ENCODE measurements at places on chromosomes 3 and 15.
A peak's percentile ranks its signal among the peaks of the same experiment; 100 is the strongest.

DNA sequence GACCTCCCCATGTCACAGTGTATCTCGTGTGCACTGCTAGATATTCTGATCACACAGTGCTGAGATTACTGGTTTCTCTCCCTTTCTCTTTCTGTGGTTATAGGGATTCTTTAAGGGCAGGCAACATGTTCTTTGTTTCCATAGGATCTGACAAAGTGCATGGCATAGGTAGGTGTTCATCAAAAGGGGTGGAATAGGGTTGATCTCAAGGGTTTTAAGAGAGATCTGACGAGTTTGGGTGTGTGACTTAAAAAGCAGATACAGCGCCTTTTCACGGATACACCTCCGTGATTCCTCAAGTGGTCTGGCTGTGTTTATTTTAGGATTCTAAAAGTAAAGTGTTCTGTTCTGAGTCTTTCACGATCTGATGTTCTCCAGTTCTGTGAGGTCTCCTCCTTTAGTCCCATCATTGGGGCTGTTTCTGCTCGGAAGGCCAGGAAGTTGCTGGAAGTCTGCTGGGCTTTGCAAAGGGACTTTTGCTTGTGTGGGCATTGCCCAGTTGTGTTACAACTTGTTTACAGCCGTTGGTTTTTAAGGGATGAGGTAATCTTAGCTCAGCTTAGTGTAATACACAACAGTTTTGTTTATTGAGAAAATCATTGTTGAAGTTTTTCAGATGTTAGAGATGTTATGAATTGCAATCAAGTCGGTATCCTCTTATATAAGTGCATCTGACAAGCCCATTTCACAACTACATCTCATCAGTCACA is 34.8 kb downstream of the IGF1R start:
- no peak for DNase-seq

GRCh38 chr3:48820612-48821324 is 26.9 kb downstream of the PRKAR2A start:
- peak; percentile 9 for DNase-seq

- no peak for DNase-seq
Measured at GRCh38 chr3:18572809-18573208, 147.7 kb upstream of the SATB1 start.

GRCh38 chr3:37174532-37175126 is at the start of gene LRRFIP2:
TSS of gene LRRFIP2 (minus strand) at chr3:37174582. CDS start at chr3:37148983, 25,599 bp downstream.
- DNase-seq: no peak

DNA sequence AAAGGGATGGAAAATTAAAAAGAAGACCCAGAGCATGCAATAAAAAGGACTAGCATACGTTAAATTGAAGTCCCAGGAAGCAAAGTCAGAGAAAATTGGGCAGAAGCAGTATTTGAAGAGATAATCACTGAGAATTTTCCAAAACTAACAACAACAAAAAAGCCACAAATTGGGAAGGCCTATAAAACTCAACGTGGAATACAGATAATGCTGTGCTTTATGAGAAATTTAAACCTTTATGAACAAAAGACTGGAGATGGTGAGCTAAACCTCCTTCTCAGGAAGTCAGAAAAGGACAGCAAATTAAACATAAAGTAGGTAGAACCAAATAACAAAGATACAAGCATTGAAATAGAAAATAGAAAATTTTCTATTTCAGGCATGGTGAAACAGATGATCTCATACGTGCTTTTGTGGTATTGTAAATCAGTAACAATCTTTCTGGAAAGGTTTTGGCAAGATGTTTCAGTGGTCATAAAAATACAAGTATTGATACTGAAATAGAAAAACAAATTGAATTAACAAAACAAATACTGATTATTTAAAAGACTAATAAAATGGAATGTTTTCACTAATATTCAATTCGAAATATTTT is 55.6 kb downstream of the LYSMD4 start:
- no peak for DNase-seq

GRCh38 chr3:9837701-9838582 is 5.9 kb downstream of the RPUSD3 start:
- no peak for DNase-seq

DNA sequence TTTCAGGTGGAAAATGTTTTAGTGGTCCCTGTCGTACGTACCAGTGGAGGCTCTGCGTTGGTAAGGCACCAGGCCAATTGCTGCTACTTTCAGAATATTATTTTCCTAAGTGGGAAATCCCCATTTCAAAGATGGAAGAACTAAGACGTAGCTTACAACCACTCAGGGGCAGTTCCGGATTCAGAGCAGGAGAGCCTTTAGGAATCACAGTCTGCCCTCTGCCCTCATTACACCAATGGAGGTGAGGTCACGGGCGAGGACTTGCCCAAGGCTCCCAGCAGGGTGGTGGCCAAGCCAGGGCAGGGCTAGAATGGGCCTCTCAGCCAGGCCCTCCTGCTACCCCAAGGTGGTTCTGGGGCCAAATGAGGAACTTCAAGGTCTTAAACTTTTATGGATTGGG is 72.6 kb downstream of the RASGRF1 start:
- no peak for DNase-seq

- DNase-seq: no peak
Measured at GRCh38 chr3:111601810-111602209, 6.7 kb upstream of the ZBED2 start.

GRCh38 chr3:47007001-47007400 is 27.5 kb downstream of the NBEAL2 start:
- DNase-seq: no peak

DNA sequence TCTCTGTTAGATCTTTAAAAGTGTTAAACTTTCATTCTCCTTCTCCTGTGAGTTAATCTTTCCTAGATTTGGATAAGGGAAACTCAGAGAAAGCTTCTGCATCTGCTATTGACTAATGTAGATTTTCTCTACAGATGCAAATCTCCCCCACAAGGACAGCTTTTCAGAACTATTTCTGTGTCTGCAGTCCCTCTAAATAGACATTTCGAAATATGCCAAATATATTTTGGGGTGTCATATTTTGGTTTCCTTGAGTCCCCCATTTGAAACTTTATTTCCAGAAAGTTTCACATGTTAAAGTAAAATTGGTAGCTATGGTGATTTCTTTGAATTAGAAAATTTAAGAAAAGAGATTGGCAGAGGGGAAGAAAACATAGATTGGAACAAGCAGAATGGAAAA is 852.3 kb upstream of the ALCAM start:
- no peak for DNase-seq

- no peak for DNase-seq
Measured at GRCh38 chr15:83927704-83928391, 273.9 kb downstream of the ADAMTSL3 start.

DNA sequence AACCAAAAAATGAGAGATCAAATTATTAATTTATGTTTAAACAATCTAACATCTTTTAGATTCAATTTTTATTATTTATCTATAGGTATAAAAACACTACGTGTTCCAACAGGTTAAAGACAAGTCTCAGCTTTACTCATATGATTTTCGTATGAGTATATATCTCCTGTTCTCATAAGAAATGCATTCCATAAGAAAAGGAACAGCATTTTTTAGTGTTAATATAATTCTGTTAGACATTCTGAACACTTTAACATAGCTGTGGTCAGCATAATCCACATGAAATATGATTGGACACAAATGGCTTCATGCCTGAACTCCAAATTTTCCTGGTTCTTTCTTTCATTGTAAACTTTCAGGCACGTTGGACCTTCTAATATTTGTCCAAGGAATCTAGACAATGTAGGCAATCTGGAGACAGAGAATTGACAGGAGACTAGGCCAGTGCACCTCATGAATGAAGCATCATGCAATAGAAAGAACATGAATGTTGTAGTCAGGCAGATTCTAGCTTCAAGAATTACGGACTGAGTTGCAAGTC is 1122.0 kb upstream of the ALCAM start:
- no peak for DNase-seq

DNA sequence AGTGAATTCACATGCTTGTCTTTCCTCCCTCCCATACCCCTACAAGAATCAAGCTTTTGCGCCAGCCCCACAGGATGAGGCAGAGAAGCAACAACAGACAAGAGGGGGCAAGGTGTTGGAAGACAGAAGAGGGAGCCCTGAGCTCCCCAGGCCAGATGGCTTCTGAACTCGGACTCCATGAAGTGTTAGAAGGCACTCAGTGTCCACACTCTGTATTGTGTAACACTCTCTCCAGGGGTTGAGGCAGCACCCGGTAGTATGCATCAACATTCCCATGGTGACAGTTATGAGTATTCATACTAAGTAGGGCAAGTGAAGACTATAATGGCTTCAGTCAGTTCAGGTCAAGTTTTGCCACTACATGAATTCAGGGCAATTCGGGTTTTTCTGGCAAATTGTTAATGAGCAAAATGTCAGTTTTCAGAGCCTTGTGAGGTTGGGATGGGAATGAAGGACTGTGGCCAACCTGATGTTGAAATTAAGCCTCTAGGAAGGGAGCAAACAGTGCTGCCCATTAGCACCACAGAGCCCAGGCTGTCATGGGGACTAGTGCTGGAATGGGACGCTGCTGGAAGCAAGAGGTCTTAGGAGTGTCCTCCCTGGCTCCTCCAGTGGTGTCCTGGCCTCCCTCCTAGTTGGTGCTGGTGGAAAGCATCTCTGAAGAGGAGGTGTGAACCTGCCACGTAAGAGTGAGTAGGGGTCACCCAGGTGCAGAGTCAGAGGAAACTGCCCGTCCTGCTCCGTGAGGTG is 79.4 kb downstream of the KLF15 start:
- no peak for DNase-seq

- no peak for DNase-seq
Measured at GRCh38 chr15:73931441-73931840, 5.2 kb downstream of the LOXL1 start.

DNA sequence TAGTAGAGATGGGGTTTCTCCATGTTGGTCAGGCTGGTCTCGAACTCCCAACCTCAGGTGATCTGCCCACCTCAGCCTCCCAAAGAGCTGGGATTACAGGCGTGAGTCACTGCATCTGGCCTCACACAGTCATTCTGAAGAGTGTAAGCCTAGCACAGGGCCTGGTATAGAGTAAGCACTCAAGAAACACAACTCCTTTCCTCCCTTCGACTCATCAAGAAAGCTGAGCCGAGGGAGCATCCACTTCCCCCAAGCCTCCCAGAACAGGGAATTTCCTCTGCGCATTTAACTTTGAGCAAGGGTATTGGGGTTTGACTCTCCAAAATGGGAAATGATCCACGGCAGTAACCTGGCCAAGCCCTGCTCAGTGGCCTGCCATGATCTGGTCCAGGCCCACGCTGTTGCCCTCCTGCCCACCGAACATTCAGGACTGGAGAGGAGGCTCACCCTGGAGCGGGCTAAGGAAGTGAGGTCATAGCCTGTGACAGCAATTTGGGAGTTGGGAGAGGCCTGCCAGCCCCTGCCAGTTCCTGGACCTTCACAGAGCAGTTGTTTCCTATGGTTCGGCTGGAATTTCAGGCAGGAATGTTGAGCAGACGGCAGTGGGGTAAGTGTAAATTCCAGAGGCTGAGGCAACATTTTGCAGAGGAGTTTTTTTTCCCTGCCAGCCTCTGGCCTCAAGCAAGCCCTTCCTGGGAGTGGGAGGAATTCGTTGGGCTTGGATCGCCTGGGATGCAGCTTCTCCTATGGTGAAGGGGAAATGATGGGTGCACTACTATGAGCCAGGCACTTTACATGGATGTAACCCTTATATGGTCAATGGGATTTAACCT is 21.2 kb upstream of the SMAD3 start:
- DNase-seq: no peak

DNA sequence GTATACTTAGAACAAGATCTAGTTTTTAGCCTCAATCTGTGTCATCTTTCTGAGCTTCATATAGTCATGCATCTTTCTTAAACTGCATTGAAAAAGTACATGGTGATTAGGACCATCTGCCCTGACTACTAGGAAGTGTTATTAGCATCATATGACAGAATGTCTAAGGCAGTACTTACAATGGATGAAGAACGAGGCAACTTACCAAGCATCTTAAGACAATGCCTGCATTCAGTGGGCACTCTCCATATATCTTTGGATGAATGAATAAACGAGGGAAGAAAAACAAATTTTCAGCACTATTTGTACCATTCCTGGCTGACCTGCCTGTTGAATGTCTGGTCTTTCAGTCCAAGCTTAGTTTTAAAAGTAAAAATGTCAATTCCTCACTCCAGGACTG is 185.4 kb upstream of the EPHA3 start:
- no peak for DNase-seq

- DNase-seq: no peak
Measured at GRCh38 chr3:14300721-14301399, 101.5 kb upstream of the SLC6A6 start.

GRCh38 chr3:160259589-160259988 is 34.4 kb downstream of the C3orf80 start:
- DNase-seq: no peak

GRCh38 chr15:57031605-57032004 is 113.2 kb downstream of the TCF12 start:
- DNase-seq: no peak

DNA sequence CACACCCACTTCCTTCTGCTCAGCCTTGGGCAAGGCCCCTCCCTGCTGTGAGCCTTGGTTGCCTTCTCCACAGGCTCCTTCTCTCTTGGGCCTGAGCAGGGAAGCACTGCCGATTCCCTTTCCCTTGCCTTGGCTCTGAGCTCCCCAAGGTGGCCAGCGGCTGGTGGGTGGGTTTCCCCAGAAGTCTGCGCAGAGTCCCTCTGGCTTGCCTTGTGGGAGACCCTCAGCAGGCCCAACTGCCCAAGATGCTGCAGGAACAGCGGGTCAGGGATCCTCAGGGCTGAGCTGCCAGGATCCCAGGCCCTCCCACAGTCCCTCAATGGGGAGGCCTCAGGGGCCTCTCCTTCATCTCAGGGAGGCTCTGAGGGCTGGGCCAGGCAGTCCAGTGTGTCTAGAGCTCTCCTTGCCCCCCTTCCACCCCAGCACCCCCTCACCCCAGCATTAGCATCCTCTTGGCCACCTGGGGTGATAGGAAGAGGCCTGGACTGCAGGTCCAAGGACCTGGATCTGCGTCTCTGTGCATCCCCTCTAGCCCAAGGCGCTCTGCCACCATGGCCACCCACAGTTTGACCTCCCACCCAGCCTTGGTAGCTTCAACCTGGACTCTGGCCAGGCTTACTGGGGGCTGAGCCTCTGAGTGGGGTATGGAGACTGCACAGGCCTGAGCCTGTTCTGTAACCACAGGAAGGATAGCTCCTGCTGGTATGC is 68.6 kb downstream of the EXOG start:
- no peak for DNase-seq

GRCh38 chr3:25125201-25125600 is 302.9 kb upstream of the RARB start:
- DNase-seq: no peak

DNA sequence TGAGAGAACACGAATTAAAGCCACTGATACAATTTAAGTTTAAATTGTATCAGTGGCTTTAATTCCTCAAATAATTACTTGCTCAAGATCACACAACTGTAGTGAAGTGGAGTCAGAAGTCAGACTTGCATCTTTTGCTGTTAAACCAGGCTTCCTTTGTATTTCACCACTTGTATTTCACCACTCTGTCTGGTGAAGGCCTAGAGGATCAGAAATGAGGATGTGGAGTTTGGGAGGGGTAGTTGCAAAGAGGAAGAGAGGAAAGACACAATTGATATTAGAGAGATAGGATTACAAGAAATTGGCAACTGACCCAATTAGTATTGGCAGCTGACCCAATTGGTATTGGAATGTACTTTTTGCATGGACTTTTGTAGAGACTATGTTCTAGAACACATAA is 288.1 kb upstream of the GPR149 start:
- DNase-seq: no peak
